ENCODE measurements at places on chromosomes 5 and 9. TPM values are rescaled to one million over a fixed set of nuclear protein-coding genes. Genes with fewer than 3 reads are reported as not detected.
A peak's percentile ranks its signal among the peaks of the same experiment; 100 is the strongest.

DNA sequence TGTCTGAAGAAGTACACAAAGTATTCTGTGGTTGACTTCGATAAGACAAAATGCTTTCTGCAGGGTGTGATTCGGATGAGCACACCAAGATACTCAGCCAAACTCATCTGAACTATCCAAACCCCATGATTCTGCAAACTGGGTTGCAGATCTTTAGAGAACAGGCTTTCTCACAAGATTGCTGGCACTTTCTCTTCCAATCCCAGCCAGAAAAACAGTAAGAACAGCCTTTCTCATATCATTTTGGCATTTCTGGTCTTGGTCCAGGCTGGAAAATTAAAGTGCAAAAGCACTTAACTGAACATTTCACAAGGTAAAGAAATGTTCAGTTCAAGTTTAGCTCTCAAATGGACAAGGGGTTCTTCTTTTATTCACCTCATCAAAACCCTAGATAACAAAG is 269.1 kb downstream of the NR2F1-AS1 start:
- no peak overlapping the region for H3K4me3 ChIP-seq
- H3K36me3 ChIP-seq = no peaks in the 10 kb centered on the region
- H3K27ac ChIP-seq = no peak overlapping the region
- H3K27me3 ChIP-seq = no peaks in the 10 kb centered on the region

DNA sequence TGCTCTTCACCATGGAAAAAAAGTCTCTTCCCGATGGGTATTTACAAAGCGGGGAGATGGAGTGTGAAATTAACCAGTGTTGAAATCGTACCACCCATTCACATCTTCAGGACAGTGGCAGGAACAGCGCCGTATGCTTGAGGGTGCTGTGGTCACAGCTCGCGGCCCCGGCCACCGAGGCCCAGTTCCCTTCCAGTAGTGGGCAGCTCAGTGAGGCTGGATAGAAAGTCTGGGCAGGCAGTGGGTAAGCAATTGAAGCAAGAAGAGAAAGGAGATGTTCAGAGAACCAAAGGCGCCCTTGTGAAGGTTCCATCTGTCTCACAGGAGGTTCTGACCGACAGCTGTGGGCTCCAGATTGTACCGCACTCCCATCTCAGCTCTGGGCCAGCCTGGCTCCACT is 59.1 kb downstream of the SECISBP2 start:
- no peak overlapping the region for H3K4me3 ChIP-seq
- no peak for DNase-seq
- H3K27me3 ChIP-seq = no peaks in the 10 kb centered on the region
- peak overlapping the region; percentile 99 for H3K27ac ChIP-seq
- H3K36me3 ChIP-seq = peaks cover 14% of the 10 kb centered on the region
- H3K4me1 ChIP-seq = peaks cover 18% of the 10 kb centered on the region

GRCh38 chr9:32218100-32218767 is 166.2 kb upstream of the ACO1 start:
- no peak overlapping the region for H3K4me3 ChIP-seq
- H3K27ac ChIP-seq = no peak overlapping the region
- no peaks in the 10 kb centered on the region for H3K4me1 ChIP-seq
- no peak for DNase-seq
- no peaks in the 10 kb centered on the region for H3K36me3 ChIP-seq

DNA sequence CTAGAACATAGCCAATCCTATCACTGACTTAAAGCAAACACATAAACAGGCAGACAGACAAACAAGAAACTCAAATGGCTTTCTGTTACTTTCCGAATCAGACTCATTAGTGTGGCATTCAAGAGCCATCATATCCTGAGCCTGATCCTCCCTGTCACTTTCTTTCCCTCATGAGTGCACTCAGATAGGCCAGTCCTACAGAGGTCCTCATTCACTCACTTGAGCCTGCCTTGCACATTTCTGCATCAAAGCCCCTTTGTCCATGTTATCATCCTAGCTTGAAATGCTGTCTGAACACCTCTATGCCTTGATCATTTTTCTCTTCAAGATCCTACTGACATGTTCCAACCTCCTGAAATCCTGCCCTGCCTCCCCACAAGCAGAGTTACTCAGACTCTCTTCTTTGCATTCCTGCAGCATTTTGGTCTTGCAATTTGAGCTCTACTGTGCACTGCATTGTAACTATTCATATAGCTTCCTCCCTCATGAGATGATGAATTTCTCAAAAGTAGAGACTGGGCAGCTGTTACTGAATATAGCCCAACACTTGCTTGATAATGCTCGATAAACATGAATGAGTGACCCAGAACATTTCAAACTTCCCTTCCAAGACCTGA is 126.9 kb downstream of the PALM2AKAP2 start:
- H3K4me1 ChIP-seq = peaks cover 28% of the 10 kb centered on the region
- no peak overlapping the region for H3K4me3 ChIP-seq
- no peaks in the 10 kb centered on the region for H3K36me3 ChIP-seq
- H3K27ac ChIP-seq = peak overlapping the region; percentile 76
- H3K27me3 ChIP-seq = no peaks in the 10 kb centered on the region
- peak; percentile 71 for DNase-seq

GRCh38 chr5:149175346-149176105 is 34.2 kb downstream of the ABLIM3 start:
- DNase-seq = no peak
- H3K27me3 ChIP-seq = no peaks in the 10 kb centered on the region
- H3K4me1 ChIP-seq = peaks cover 39% of the 10 kb centered on the region
- H3K36me3 ChIP-seq = 0 out of 2 replicates have a peak, but pooled peaks cover 2% of the 10 kb centered on the region
- no peak overlapping the region for H3K4me3 ChIP-seq

DNA sequence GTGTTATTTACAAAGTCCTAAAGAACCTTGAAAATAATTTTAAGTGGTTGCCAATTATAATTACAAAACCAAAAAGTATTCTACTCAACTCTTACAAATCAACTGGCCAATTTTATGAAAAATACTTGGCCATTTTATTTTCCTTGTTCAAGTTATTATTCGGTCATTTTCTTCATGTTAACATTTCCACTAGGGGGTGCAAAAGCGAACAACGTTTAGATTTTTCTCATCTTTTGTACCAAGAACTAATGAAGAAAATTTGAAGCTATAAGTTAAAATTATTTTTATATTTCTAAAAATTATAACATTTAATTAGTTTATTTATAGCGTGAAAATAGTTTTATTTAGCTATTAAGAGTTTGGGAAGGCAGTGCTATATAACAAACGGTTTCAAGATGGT is 1453.3 kb downstream of the MAT2B start:
- no peaks in the 10 kb centered on the region for H3K36me3 ChIP-seq
- H3K4me1 ChIP-seq = no peaks in the 10 kb centered on the region
- H3K4me3 ChIP-seq = no peak overlapping the region

- peak within 1 kb of the TSS; percentile 67 for H3K27ac ChIP-seq
- H3K36me3 ChIP-seq = no peaks in the 10 kb centered on the region
- DNase-seq = peak; percentile 28
- peaks cover 3% of the 10 kb centered on the region for H3K4me1 ChIP-seq
- no peaks in the 10 kb centered on the region for H3K27me3 ChIP-seq
These were observed at the start of gene ARHGEF28 for GRCh38 chr5:73625944-73626811. Gene ARHGEF28 (plus strand): TSS chr5:73626196. CDS start chr5:73684852, 58,656 bp downstream.

DNA sequence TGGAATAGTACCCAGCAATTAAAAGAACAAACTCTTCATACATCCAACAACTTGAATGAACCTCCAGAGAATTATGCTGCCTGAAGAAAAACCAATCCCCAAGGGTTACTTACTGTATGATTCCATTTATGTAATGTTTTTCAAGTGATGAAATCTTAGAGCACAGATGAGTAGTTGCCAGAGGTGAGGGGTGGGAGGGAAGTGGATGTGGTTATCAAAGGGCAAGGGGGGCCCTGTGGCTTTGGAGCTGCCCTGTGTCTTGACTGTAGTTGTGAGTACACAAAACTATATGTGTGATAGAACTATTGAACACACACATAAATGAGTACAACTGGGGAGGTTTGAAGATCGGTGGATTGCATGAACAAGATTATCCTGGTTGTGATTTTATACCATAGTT is 115.8 kb upstream of the SLC25A48 start:
- H3K27me3 ChIP-seq = no peaks in the 10 kb centered on the region
- no peaks in the 10 kb centered on the region for H3K4me1 ChIP-seq
- H3K4me3 ChIP-seq = no peak overlapping the region
- no peaks in the 10 kb centered on the region for H3K36me3 ChIP-seq
- no peak for DNase-seq

DNA sequence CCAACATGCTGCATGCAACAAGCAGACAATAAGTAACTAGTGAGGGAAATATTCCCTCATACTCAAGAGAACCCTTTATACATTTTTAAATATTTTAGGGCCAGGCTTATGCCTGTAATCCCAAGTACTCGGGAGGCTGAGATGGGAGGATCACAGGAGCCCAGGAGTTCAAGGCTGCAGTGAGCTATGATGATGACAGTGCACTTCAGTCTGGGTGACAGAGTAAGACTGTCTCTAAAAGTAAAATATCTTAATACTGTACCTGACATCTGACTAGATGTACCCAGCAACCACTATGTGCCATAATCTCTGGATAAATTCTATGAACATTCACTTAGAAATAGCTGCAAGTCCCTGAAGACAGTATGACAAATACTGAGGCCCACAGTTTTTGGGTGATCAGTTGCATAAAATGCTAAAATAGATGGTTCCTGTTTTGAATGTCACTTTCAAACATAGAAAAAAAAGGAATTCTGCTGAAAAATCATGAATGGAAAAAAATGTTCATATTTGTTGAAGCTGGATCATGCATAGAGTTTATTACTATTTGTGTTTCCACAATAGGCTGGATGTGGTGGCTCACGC is 2.0 kb upstream of the C5orf15 start:
- peaks cover 11% of the 10 kb centered on the region for H3K4me1 ChIP-seq
- no peak for DNase-seq
- no peaks in the 10 kb centered on the region for H3K27me3 ChIP-seq
- H3K36me3 ChIP-seq = peaks cover 21% of the 10 kb centered on the region

DNA sequence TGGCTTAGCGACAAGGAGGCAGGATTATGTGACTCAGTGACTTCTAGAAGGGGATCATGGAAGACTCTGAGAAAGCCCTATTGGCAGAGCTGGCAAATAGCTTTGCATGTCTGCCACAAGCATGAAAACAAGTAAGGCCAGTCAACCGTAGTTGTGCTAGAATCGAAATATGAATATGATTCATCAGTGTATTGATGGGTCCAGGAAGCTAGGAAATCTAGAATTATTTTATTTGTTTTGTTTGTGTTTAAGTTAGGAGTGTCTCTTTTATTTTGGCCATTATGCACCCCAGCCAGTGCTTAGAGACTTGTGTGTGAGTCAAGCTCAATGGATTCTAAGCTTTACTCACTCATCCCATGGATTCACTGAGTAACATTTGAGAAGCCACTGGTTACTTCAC is 3.8 kb upstream of the ITGA2 start:
- peak; percentile 56 for DNase-seq
- no peak overlapping the region for H3K4me3 ChIP-seq
- no peaks in the 10 kb centered on the region for H3K27me3 ChIP-seq
- H3K36me3 ChIP-seq = no peaks in the 10 kb centered on the region

GRCh38 chr5:76391014-76391413 is 12.1 kb upstream of the IQGAP2 start:
- no peak overlapping the region for H3K27ac ChIP-seq

GRCh38 chr5:181166812-181167733 is 19.7 kb downstream of the OR2V2 start:
- peaks cover 4% of the 10 kb centered on the region for H3K4me1 ChIP-seq
- H3K27ac ChIP-seq = no peak overlapping the region
- H3K27me3 ChIP-seq = no peaks in the 10 kb centered on the region
- no peak overlapping the region for H3K4me3 ChIP-seq
- no peaks in the 10 kb centered on the region for H3K36me3 ChIP-seq

DNA sequence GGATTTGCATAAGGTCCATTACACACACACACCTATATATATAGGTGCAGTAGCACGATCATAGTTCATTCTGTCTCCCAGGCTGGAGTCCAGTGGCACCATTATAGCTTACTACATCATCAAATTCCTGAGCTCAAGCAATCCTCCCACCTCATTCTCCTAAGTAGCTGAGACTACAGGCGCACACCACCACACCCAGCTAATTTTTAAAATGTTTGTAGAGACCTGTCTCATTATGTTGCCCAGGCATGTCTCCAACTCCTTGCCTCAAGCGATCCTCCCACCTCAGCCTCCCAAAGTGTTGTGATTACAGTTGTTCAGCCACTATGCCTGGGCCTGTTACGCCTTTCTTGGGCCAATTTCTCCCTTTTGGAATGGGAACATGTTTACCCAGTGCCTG is 39.7 kb downstream of the DNAJB5 start:
- H3K27ac ChIP-seq = no peak overlapping the region
- no peak overlapping the region for H3K4me3 ChIP-seq
- no peaks in the 10 kb centered on the region for H3K27me3 ChIP-seq
- DNase-seq = no peak
- H3K4me1 ChIP-seq = peaks cover 7% of the 10 kb centered on the region
- no peaks in the 10 kb centered on the region for H3K36me3 ChIP-seq

DNA sequence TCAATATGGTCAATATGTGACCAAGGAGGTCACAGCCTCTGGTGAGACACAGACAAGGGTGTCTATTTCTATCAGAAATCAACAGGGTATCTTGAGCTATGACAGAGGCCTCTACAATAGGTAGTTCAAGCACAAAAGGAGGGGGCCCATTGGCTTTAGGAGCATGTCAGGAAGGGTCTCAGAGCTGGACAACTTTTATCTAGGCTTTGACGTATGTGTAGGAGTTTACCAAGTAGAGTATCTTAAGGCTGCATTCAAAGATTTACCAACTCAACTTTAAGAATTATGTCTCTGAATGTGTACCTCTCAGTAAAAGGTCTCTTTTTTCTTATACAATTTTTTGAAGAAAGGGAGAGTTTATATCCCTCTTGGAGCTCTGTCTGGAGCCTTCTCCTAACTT is 297.2 kb downstream of the NSG2 start:
- no peaks in the 10 kb centered on the region for H3K4me1 ChIP-seq
- no peak overlapping the region for H3K4me3 ChIP-seq
- H3K27ac ChIP-seq = no peak overlapping the region
- no peaks in the 10 kb centered on the region for H3K36me3 ChIP-seq
- H3K27me3 ChIP-seq = peaks cover 11% of the 10 kb centered on the region
- DNase-seq = no peak

DNA sequence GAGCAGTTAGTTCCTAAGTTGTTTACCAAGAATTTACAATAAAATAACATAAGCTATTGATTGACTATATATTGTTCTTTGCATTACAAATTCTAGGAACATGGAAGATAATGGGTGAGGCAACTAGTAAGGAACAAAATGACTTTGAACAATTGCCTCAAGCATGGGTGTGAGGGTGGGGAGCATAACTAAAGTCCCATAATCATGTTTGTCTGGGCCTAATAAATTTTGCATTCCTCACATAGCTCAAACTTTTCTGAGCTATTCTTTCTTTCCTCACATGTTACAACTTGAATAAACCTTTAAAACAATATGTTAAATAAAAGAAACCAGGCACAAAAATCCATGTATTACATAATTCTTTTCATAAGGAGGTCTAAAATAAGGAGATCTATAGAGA is 1066.1 kb downstream of the NR2F1-AS1 start:
- no peak overlapping the region for H3K27ac ChIP-seq
- no peaks in the 10 kb centered on the region for H3K36me3 ChIP-seq
- DNase-seq = no peak
- no peaks in the 10 kb centered on the region for H3K27me3 ChIP-seq

The PCDHGC4 gene
- 1.6 TPM for total RNA-seq

The WNT8A gene
- total RNA-seq = not detected

The TRIM36 gene
- 0.18 TPM for total RNA-seq

The FOXD1 gene
- 3.2 TPM for total RNA-seq

The DMRT3 gene
- total RNA-seq = not detected

The RETREG1 gene
- not detected for total RNA-seq

The FBN2 gene
- total RNA-seq = 67.5 TPM

The BASP1 gene
- total RNA-seq = 70.5 TPM

The ACTBL2 gene
- total RNA-seq = 1.7 TPM

The ZNF474 gene
- 0.56 TPM for total RNA-seq

The PRR16 gene
- 10.6 TPM for total RNA-seq

The RPL7A gene
- total RNA-seq = 3,220 TPM
